ENCODE measurements at places on chromosomes 12 and 14.

- no peak for DNase-seq
These were observed 24.2 kb upstream of the HIF1A start for GRCh38 chr14:61671082-61671481.

- no peak for DNase-seq
These were observed 21.4 kb downstream of the CCDC177 start for GRCh38 chr14:69553252-69553651.

DNA sequence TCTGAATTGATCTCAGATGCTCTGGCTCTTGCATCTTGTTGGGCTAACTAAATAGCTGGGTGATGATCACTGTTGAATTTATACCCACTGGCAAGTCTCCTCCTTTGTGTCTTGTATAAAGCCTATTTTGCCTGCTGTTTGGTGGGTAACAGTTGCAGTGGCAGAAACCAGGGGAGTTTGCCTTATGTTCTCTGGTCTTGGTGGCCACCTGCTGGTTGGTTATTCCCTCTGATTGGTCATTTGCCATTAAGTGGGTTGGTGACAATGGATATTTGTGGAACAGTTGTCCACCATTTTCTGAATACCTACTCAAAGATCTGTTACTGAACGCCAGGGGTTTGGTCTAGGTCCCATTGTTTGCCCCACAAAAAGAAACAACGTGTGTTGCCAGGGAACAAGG is 52.1 kb downstream of the AVPR1A start:
- DNase-seq: no peak

DNA sequence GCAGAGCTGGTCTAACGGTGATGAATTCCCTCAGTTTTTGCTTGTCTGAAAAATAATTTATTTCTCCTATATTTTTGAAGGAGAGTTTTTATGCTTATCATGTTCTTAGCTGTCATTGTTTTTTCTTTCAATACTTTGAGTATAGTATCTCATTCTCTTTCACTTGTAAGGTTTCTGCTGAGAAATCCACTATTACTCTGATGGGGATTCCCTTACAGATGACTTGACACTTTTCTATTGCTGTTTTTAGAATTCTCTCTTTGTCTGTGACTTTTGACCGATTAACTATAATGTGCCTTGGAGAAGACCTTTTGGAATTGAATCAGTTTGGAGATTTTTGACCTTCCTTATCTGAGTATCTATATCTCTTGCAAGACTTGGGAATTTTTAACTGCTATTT is 139.6 kb downstream of the PRKD1 start:
- no peak for DNase-seq

DNA sequence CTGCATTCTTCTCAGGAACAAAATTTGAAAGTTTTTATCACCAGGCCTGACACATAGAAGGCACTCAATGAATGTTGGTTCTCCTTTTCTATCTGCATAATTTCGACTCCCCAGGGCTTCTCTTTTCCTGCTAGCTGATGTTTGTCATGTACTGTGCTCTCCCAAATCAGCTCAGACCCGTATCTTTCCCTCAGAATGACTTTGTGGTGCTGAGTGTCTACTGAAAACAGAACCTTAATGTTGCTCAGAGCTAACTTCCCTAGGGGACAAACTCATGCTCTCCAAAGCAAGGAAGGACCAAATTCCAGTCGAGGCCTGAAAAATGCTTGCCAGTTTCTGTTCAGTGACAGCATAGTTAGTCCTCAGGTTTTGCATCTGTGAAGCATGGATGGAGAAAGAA is 1.9 kb downstream of the ARHGDIB start:
- no peak for DNase-seq

- DNase-seq: no peak
These were observed 235.5 kb downstream of the ADAMTS20 start for GRCh38 chr12:43316520-43316919.

DNA sequence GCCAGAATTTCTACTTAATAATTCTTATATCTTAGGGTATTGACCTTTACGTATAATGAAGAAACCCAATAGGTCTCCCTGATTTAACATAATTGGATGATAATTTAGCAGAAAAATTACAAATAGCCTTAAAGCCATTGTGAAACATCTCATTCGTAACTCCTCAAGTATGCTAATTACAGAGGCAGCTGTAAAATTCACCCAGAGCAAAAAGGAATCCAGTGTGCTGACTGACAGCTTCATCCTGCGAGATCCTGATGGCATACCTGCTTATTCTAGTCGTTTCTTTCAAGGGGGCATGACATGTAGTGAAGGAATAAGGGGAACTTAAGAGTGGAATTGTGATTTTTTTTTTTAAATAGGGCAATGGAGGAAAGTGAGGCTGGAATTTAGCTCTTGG is 291.5 kb downstream of the FUT8 start:
- no peak for DNase-seq

GRCh38 chr14:71597955-71598660 is 334.1 kb upstream of the RGS6 start:
- no peak for DNase-seq

DNA sequence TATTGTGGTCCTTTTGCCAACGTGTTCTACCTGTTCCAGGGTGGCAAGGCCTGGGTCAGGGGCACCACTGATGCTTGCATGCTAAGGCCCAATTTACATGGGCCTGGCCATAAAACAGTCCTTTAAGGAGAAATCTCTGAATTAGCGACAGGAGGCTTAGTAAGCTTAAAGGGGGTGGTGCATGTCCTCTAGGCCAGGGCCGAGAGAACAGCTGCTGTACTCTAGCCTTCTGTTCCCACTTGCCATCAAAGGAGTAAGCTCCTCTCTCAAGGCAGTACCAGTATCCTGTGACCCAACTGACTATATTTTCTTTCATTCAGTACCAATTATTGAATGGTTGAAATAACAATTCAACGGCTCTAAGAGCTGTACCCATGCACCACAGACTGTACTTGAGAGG is 67.7 kb upstream of the ZDHHC17 start:
- DNase-seq: no peak

DNA sequence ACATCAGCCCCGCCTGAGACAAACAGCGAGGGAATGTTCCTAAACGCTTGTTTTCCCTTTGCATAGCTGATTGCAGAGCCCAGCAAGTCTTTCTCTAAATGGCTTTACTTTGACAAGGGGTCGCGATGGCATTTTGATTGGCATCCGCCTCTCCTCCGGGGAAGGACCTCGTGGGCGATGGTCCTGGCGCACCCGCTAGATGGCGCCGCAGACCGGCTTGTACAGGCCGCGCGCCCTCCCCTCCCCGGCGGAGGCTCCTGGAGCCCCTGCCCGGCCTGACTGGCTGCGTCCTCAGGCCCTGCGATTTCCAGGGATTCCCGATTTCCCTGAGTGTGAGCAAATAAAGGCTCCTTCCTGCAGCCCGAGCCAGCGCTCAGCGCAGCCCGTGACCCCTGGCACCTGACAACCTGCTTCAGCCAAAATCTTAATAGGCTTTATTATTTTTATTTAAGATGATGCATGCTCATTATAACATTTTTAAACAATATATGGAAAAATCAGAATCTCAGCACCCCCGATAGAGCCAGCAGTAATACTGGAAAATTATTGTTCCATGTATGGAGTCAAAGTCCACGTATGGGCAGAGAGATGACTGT is 468.3 kb downstream of the AACS start:
- no peak for DNase-seq

DNA sequence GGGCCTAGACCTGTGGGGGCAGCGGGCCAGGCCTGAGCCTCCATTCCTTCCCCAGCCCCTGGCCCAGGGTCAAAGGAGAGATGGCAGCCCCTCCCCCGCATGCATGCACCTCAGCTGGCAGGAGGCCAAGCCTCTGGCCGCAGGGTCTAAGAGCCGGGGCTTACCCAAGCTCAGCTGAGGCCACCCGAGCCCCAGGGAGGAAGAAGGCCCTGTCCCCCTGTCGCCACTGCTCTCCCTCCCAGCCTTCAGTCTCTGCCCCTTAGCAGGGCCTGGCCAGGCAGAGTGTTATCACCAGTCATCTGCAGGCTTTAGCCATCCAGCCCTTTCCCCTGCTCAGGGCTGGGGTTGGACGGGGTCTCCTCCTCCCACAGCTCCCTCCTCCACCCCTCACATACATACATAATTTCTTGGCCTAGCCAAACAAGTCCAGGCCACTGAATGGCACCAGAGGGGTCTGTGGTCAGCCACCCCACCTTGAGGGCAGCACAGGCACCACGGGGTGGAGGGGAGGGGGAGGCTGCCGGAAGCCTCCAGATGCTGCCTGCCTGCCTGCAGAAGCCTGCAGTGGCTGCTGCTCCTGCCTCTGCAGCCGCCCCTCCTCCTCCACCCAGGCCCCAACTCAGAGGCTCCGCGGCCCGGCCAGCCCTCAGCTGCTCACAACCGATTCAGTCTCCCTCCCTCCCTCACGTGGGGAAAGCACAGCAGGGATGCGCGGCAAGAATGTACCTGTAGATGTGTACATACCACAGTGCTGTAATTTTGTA is 22.8 kb downstream of the RAB35 start:
- no peak for DNase-seq

- DNase-seq: no peak
These were observed 212.7 kb downstream of the ERC1 start for GRCh38 chr12:1203735-1204019.

- DNase-seq: no peak
These were observed 31.6 kb upstream of the PTPRQ start for GRCh38 chr12:80412343-80412953.

- DNase-seq: peak; percentile 21
These were observed at the start of gene C12orf43 for GRCh38 chr12:121015825-121016766. Gene C12orf43 (minus strand): TSS chr12:121016487. CDS start chr12:121016474, 13 bp downstream.

DNA sequence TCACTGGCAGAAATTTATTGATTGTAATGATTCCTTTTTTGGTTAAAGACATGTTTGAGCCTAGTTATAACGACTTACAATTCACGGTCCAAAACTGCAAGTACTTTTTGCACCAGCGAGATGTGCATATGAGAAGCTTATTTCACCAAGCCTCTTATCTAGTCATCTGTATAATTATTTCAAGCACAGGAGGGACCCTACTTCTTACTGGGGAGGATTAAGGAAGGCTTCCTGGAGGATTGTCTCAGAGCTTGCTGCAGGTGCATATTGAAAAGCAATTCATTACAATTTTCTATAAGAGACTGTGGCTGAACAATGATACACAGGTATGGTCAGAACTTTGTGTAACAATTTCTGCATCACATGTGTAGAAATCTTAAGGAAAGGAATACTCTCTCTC is 152.9 kb downstream of the CAND1 start:
- DNase-seq: no peak

DNA sequence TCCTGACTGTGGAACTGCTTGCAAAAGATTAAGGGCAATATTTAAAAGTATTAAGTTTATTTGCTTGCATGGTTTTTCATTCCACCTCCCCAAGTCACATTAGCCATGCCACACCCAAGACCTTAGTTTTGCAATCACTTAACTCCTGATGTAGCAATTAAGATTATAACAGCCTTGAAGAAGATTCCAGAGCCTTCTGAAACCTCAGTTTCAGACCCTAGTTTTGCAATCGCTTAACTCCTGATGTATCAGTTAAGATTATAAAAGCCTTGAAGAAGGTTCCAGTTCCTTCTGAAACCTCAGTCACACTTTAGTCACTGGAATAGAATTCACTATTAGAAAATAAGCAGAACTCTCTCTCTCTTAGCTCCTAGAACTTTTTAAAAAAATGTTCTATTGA is 42.7 kb upstream of the DCN start:
- DNase-seq: no peak

GRCh38 chr14:101719045-101719645 is 42.4 kb upstream of the PPP2R5C start:
- DNase-seq: no peak

- DNase-seq: no peak
These were observed 19.8 kb upstream of the TUBA1A start for GRCh38 chr12:49208676-49209075.
